ENCODE measurements at places on chromosomes 6 and 20.

- H3K4me3 ChIP-seq = no peak overlapping the region
- no peak for DNase-seq
- H3K36me3 ChIP-seq = no peaks in the 10 kb centered on the region
- no peak overlapping the region for H3K27ac ChIP-seq
- no peaks in the 10 kb centered on the region for H3K27me3 ChIP-seq
- H3K4me1 ChIP-seq = no peaks in the 10 kb centered on the region
These were observed 316.1 kb downstream of the TAF4 start for GRCh38 chr20:61749406-61750075.

GRCh38 chr20:45269754-45270270 lies 15.4 kb upstream of the SLPI start:
- no peak overlapping the region for H3K4me3 ChIP-seq
- no peaks in the 10 kb centered on the region for H3K36me3 ChIP-seq
- H3K4me1 ChIP-seq = no peaks in the 10 kb centered on the region
- H3K27ac ChIP-seq = no peak overlapping the region

GRCh38 chr20:47276851-47277534 lies 79.5 kb downstream of the ZMYND8 start:
- H3K27ac ChIP-seq = no peak overlapping the region
- H3K36me3 ChIP-seq = peaks cover 60% of the 10 kb centered on the region
- no peaks in the 10 kb centered on the region for H3K27me3 ChIP-seq
- H3K4me1 ChIP-seq = no peaks in the 10 kb centered on the region

DNA sequence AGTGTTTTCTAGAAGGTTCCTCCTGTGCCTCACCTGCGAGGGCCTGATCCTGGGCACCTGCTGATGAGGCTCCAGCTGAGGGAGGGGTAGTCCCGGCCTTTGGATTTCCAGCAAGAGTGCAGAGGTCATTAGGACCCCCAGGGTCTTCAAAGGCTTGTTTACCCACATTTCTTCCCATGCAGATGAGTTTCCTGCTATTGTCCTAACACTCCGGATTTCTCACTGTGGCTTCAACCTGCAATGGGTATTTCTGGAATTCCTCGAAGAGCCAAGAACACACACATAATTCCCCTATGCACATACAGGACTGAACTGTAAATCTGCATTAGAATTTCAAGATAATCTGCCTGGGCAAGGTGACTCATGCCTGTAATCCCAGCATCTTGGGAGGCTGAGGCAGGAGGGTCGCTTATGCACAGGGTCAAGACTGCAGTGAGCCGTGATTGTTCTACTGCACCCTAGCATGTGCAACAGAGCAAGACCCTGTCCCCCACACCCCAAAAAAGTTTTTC lies 53.9 kb downstream of the ADNP start:
- H3K4me3 ChIP-seq = no peak overlapping the region
- no peaks in the 10 kb centered on the region for H3K4me1 ChIP-seq
- no peaks in the 10 kb centered on the region for H3K27me3 ChIP-seq
- peaks cover 5% of the 10 kb centered on the region for H3K36me3 ChIP-seq
- DNase-seq = no peak

GRCh38 chr6:136587527-136587926 lies 37.3 kb upstream of the MAP7 start:
- H3K4me1 ChIP-seq = no peaks in the 10 kb centered on the region
- DNase-seq = no peak
- H3K36me3 ChIP-seq = peaks cover 78% of the 10 kb centered on the region
- no peaks in the 10 kb centered on the region for H3K27me3 ChIP-seq

GRCh38 chr6:71383476-71383875 lies 94.9 kb downstream of the OGFRL1 start:
- H3K36me3 ChIP-seq = no peaks in the 10 kb centered on the region
- no peak overlapping the region for H3K4me3 ChIP-seq
- no peaks in the 10 kb centered on the region for H3K4me1 ChIP-seq
- H3K27me3 ChIP-seq = no peaks in the 10 kb centered on the region

DNA sequence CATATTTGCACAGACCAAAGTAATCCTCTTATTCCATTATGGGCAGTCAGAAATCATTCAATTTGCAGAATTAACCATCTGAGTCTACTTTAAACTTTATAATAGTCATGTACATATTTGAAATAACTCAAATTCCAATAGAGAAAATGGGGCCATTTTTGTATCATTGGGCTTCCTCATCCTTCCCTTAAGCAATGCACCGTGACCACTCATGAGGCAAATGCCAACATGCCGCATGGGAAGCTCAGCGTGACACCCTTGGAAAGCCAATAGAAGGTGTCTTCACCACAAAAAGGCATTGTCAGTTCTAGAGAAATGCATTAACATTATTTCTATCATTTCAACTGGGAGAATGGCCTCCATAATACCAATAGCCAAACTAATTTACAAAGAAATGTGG lies 38.5 kb downstream of the SIM1 start:
- no peaks in the 10 kb centered on the region for H3K4me1 ChIP-seq
- DNase-seq = no peak
- no peak overlapping the region for H3K4me3 ChIP-seq
- H3K27me3 ChIP-seq = no peaks in the 10 kb centered on the region
- H3K27ac ChIP-seq = no peak overlapping the region

DNA sequence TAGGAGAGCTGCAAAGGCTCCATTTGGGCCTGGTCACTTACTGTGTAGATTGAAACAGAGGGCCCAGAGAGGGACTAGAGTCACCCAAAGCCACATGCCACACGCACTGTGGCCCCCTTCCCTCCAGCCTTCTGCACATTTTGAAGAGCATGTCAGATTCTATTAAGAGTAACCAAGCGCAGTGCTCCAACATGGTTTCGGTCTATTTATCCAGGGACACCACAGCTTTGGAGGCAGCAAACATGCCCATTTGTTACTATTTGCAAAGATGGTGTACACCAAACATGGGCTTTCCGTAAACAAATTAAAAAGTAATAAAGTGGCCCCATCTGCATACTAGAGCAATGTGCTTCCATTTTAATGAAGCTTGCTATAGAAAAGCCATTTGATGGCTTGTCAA lies 43.7 kb upstream of the CCDC167 start:
- H3K27ac ChIP-seq = no peak overlapping the region
- no peak overlapping the region for H3K4me3 ChIP-seq
- H3K27me3 ChIP-seq = no peaks in the 10 kb centered on the region
- no peaks in the 10 kb centered on the region for H3K36me3 ChIP-seq
- peaks cover 35% of the 10 kb centered on the region for H3K4me1 ChIP-seq
- no peak for DNase-seq

Data from CD4-positive, alpha-beta T cell (primary cell).